Effector memory CD4-positive, alpha-beta T cell (primary cell): ENCODE measurements at places on chromosomes 16 and 17.
A peak's percentile ranks its signal among the peaks of the same experiment; 100 is the strongest.

- no peaks in the 10 kb centered on the region for H3K27me3 ChIP-seq
- H3K36me3 ChIP-seq = no peaks in the 10 kb centered on the region
- H3K4me1 ChIP-seq = no peaks in the 10 kb centered on the region
- DNase-seq = no peak
These were observed 23.7 kb downstream of the CDH1 start for GRCh38 chr16:68760671-68761275.

GRCh38 chr16:17451843-17452242 is 18.9 kb downstream of the XYLT1 start:
- H3K36me3 ChIP-seq = no peaks in the 10 kb centered on the region
- no peak overlapping the region for H3K27ac ChIP-seq
- H3K4me3 ChIP-seq = no peak overlapping the region

- H3K36me3 ChIP-seq = no peaks in the 10 kb centered on the region
- peak overlapping the region; percentile 26 for H3K4me3 ChIP-seq
- DNase-seq = no peak
These were observed 17.0 kb downstream of the FAM117A start for GRCh38 chr17:49746791-49747490.

- H3K27ac ChIP-seq = no peak overlapping the region
- H3K4me1 ChIP-seq = peaks cover 10% of the 10 kb centered on the region
- no peaks in the 10 kb centered on the region for H3K36me3 ChIP-seq
- no peaks in the 10 kb centered on the region for H3K27me3 ChIP-seq
- no peak for DNase-seq
These were observed 5.2 kb downstream of the RAB40B start for GRCh38 chr17:82693168-82693867.

DNA sequence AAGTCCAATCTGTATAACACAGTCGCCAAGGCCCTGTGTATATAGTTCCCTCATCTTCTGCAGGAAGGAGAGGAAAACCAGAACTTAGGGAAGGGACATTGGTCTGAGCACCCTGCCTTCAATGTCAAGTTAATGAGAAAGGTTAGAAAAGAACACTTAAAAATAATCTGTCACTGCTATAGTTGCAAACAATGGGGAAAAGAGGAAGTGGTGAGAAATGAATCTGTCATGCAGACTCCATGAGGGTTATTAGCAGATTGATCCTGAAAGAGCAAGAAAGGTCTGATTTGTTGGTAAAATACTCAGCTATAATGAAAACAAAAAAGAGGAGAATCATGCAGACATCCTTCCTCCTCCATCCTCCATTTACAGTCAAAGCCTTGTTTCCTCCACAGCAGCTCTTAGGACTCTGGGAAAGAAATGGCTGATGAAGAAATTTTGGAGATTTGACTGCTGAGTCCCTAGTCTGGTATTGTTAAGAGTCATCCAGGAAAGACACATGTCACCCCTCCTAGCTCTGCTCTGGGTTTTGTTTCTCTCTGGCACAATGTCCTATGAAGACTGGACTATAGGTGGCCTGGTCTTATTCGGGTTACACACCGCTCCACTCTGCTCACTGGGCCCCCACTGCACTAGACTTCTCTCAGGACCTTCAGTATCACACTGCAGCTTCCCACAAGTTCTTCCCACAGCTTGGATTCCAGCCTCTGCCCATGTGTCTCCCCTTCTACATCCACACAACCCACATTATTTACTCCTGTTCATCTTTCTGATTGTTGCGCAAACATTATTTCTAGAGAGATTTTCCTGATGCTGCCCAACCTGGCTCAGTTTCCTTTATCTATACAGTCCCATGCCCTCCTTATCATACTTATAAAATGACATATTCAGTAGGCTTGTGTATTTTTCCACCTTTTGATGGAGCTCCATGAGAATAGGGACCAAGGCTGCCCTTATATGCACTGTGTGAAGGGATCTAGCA is 56.5 kb upstream of the XYLT1 start:
- H3K27ac ChIP-seq = no peak overlapping the region
- H3K4me1 ChIP-seq = no peaks in the 10 kb centered on the region
- H3K4me3 ChIP-seq = no peak overlapping the region
- H3K36me3 ChIP-seq = no peaks in the 10 kb centered on the region

DNA sequence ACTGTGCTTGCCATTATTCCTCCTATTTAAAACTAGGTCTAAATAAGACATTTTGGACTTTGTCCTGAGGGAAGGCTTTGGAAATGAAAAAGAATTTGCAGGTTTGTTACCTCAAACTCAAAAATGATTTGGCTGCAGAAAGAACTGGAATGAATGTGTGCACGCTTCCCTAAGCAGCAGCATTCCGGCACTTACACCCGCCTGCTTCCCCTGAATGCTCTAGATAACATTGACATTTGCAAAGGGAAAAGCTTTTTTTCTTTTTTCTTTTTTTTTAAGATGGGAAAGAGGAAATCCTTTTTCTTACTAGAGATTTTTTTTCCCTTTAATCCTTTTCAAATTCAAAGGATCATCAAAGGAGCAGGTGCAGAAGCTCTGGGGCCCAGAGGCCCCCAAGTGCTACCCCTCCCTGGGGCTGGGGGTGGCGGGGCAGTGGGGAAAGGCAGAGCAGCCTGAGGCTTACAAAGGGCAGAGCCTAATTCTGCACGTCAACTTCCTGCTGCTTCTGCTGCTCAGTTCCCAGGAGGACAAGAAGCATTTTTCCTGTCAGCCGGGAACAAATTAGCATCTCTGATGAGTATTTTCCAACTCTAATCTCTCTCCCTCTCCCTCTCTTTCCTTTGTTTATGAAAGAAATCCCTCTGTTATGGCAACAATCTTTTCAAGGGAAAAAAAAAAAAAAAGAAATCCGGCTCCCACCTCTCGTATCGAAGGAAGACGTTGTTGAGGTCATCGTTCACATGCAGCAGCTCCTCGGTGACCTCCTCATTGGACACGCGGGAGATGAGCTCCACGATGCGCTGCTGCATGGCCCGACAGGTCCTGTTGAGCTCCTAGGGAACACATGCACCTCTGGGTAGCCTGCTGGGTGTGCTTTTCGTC is 32.1 kb upstream of the SREBF1 start:
- no peaks in the 10 kb centered on the region for H3K4me1 ChIP-seq
- no peaks in the 10 kb centered on the region for H3K27me3 ChIP-seq
- H3K27ac ChIP-seq = no peak overlapping the region
- no peak for DNase-seq
- no peak overlapping the region for H3K4me3 ChIP-seq

DNA sequence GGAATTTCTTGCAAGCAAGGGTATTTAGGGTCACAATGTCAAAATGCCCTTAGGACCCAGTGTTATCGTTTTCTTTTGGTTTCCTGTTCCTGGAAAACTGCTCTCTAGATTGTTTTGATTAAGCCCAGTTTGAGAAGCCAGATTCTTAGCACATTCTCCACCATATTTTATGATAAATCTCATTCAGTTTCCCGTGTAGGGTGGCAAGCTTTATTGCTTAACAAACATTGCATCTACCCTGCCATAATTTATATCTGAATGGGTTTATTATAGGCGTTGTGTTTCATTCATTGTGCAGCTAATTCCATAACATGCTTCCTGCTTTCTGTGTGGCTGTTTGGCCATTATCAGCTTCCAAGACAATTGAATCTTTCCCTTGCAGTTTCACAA is 389.1 kb upstream of the DYNLRB2 start:
- no peak for DNase-seq
- no peaks in the 10 kb centered on the region for H3K4me1 ChIP-seq
- no peaks in the 10 kb centered on the region for H3K36me3 ChIP-seq
- H3K27me3 ChIP-seq = no peaks in the 10 kb centered on the region

DNA sequence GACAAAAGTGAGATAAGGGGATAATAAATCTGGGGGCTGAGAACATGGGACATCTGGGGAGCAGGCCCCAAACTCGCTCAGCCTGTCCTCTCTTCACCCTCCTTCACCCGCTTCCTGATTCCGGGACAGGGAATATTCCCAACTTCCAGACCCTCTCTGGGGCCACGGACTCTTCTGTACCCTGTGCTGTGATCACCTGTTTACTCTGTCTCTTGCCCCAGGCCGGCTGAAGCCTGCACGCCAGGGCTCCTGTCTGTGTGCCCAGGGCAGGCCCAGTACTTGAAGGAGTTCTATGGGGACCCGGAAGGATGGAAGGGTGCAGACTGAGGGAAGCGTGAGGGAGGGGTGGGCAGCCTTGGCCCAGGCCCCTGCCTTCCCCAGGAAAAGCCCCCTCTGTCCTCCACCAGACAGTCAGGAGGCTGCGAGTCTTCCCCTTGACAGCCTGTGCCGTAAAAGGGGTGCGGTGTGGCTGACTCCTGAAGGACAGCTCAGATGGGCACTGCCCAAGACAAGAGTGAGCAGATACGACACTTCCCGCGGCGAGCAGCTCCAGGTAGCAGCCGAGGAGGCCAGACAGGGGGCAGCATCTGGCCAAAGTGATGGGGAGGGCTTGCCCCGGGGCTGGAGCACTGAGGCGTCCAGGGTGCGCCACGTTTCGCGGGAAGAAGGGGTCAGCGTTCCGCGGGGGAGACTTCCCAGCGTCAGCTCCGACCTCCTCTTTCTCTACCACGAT is 1.0 kb upstream of the CCNF start:
- no peaks in the 10 kb centered on the region for H3K36me3 ChIP-seq
- H3K4me1 ChIP-seq = peaks cover 9% of the 10 kb centered on the region
- peak overlapping the region; percentile 85 for H3K4me3 ChIP-seq
- H3K27me3 ChIP-seq = no peaks in the 10 kb centered on the region
- no peak for DNase-seq

DNA sequence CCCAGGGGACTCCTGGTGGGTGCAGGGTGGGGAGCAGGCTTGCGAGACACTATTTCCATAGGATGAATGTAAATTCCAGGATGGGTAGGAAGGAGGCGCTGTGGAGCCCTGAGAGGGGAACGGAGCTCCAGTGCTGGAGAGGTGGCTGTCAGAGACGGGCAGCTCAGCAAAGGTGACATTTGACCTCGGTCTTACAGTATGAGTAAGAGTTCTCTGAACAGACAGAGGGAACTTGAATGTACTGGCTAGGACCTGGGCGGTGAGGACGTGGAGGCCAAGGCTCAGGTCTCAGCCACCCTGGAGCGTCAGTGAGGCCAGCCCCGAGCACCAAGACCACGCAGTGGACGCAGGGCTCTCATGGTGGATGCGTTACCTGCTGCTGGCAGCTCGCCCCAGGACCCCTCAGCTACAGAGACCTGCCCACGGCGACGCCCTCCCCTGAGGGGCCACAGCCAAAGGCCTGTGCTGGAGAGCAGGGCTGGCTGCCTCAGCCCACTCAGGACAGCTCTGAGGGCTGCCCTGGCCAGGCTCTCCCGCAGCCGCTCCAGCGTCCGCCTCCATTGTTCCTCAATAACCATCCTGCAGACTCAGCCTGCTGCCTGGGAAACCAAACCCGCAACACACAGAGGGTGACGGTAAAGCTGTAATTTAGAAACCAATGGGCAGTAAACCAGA is 65.9 kb upstream of the TNRC6C start:
- H3K4me1 ChIP-seq = peaks cover 2% of the 10 kb centered on the region
- H3K27ac ChIP-seq = no peak overlapping the region
- no peaks in the 10 kb centered on the region for H3K27me3 ChIP-seq

GRCh38 chr17:76416457-76416856 is 32.0 kb downstream of the SPHK1 start:
- no peak overlapping the region for H3K4me3 ChIP-seq
- H3K27ac ChIP-seq = no peak overlapping the region
- peaks cover 8% of the 10 kb centered on the region for H3K36me3 ChIP-seq

DNA sequence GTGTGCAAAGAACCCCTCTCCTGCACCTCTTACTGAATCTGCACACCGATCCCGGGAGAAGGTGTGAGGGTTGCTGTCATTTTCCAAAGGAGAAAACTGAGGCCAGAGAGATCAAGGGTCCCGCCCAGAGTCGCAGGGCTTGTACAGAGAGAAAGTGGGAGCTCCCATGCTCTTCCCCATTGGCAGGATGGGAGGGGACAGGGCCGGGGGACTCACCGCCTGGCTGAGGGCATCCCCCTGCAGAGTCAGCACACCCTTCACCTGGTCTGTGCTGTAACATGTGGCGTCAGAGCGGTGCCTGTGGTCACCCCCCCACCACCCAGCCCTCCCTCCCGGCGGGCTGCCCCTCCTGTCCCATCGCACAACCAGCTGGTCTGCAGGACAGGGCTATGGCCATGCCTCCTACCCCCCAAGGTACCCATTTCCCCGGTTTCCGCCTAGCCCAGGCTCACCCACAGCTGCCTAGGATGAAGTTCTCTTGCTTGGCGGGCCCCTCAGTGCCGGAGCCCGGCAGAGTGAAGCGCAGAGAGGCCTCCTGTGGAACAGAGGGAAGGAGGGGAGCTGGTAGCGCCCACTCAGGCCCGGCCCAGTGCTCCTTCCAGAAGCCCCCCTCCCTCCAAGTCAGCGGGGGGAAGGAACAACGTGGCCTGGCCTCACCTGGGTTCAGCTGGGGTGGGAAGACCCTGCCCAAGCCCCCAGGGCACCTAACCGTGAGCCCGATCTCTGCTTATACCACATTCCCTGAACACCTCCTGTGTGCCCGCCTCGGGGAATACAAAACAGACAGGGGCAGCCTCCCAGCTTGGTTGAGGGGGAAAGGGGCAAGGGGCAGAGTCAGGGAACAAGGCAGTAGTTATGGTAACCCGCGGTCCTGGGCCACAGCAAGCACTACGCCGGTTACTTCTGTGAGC is 1.1 kb downstream of the ROGDI start:
- H3K36me3 ChIP-seq = no peaks in the 10 kb centered on the region
- H3K27me3 ChIP-seq = no peaks in the 10 kb centered on the region
- DNase-seq = no peak

- peak overlapping the region; percentile 76 for H3K4me3 ChIP-seq
- H3K4me1 ChIP-seq = peaks cover 57% of the 10 kb centered on the region
- H3K36me3 ChIP-seq = no peaks in the 10 kb centered on the region
- DNase-seq = peak; percentile 11
- peak overlapping the region; percentile 42 for H3K27ac ChIP-seq
These were observed 826 bp upstream of the GSE1 start for GRCh38 chr16:85612191-85612800.

DNA sequence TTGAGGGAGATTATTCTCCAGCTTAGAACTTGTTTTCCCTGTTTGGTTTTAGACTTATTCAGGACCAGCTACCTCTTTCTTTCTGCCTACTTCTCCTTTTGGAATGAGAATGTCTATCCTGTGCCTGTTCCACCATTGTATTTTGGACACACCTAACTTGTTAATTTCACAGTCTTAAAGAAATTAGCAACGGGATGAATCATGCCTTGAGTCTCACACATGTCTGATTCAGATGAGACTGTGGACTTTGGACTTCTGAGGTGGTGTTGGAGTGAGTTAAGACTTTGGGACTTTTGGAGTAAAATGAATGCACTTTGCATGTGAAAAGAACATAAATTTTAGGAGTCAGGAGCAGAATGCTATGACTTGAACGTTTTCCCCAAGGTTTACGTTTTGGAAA is 581.4 kb downstream of the CDH11 start:
- no peaks in the 10 kb centered on the region for H3K4me1 ChIP-seq
- no peaks in the 10 kb centered on the region for H3K27me3 ChIP-seq
